ENCODE measurements at places on chromosomes 1 and 21. TPM values are rescaled to one million over a fixed set of nuclear protein-coding genes. Genes with fewer than 3 reads are reported as not detected.

Gene SLC35F3
- not detected for total RNA-seq

DNA sequence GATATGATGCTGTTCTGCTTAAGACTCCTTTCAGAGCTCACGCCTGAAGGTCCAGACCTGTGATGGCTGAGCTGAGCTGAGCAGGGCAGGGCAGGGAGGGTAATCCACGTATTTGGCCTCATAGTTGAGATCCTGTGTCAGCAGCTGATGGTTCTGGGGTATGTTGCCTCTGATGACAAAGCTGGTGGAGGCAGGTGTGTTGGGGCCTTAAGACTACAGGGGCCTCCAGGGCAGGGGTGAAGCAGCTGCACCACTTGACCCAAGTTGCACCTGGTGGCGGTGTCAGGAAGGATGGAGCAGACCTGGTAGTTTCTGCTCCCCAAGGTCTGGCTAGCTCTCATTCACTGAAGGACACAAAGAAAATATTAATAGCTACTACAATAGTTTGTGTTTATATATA, 57.0 kb downstream of the FCRL5 start:
- no peak for DNase-seq

DNA sequence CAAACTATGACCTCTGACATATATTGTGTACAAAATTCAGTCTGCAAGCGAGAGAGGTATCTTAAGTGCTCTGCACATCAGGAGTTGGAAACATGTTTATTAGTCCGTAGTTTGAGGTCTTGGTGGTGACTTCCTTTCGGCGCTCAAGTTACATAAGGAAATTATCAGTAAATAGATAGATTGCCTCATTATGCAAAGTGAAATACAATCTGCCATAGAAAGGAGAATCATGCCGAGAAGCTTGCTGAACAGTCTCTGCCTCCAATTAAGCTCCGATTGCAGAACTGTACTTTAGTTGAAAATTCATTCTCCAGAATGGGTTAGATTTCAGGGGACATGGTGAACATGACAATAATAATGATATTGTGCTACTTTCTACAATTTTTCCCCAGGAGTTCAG, 271.8 kb downstream of the BRINP2 start:
- DNase-seq: no peak

DNA sequence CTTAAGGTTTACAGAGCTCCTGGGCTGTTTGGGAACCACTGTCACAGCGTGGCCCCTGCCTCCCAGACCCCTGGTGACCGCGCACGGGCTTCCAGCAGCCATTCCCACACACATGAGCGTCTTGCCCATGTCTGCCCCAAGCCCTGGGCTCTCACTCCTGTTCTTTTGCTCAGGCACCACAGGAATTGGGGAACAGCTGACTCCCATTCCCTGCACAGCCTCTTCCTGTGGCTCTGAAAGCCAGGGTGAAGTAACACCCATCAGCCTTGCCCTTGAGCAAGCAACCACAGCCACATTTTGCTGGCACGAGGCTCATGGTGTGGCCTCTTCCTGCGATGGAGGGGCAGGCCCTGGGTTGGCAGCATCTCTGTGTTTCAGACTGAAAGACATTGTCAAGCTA, 14.3 kb upstream of the GPR157 start:
- DNase-seq: peak; percentile 50

DNA sequence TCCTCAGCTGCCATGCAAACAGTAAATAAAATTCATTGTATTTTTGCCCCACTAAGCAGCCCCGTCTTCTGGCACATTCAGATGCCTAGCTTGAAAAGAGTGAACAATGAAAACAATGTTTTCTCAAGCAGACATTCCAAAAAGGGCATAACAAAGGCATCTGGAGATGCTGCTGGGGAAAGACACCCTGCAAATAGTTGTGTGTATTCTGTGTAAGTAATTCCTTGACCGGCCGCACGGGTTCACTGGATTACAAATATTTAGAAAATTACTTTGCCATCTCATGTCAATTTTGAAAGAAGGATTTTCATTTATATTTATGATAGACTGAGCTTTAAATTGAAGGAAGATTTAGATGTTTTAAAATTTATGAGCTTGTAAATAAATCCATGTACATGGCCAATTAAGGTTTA, 142.2 kb downstream of the SLC45A1 start:
- no peak for DNase-seq

GRCh38 chr1:26234644-26235370, 807 bp downstream of the CEP85 start:
- DNase-seq: peak; percentile 16

Gene PPIE
- total RNA-seq: 23.5 TPM

DNA sequence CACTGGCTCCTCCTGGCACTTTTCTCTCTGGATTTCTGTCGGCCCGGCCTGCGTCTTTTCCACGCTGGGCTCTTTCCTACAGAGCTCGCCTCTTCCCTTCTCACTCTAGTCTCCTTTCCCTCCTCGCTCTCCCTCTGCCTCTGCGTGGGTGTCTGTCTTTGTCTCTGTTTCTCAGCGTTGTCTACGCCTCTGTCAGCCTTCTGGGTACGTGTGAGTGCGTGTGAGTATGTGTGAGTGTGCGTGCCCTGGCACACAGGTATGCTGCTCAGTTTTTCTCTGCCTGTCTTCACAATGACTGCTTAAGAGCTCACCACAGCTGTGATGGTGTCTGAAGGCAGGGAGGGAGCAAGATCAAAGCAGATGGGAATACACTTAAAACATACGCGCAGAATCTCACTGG, 77.7 kb downstream of the KIRREL1 start:
- no peak for DNase-seq

DNA sequence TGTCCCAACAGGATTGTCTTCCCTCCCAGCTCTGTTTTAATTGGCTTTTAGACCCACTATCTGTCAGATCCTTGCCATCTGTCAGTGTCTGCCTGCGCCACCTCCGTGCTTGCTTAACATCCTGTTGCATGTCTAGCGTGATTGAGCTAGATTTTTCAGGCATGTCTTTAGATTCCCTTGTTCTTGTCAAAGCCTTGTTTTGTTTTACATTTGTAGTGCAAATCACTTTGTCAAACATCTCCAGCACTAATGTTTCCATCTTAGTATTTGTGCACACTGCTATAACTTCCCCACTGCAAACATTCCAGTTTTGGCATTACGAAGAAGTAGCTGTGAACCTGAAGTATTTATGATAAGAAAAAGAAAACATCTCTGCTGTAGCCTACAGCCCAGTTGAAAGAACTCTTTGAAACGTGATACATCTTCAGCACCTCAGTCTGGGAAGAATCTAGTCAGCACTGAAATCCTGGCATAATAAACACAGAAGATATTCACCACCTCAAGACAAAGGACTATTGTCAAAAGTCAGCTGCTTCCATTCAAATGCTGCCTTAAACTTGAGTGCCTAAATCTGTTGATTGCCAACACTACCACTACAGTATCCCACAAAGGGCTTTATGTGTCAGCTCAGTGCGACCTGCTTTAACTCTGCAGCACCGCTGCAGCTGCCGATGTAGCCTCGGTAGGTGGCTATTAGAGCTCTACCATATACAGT, 105.0 kb downstream of the FNBP1L start:
- no peak for DNase-seq

Gene AXDND1
- not detected for total RNA-seq

DNA sequence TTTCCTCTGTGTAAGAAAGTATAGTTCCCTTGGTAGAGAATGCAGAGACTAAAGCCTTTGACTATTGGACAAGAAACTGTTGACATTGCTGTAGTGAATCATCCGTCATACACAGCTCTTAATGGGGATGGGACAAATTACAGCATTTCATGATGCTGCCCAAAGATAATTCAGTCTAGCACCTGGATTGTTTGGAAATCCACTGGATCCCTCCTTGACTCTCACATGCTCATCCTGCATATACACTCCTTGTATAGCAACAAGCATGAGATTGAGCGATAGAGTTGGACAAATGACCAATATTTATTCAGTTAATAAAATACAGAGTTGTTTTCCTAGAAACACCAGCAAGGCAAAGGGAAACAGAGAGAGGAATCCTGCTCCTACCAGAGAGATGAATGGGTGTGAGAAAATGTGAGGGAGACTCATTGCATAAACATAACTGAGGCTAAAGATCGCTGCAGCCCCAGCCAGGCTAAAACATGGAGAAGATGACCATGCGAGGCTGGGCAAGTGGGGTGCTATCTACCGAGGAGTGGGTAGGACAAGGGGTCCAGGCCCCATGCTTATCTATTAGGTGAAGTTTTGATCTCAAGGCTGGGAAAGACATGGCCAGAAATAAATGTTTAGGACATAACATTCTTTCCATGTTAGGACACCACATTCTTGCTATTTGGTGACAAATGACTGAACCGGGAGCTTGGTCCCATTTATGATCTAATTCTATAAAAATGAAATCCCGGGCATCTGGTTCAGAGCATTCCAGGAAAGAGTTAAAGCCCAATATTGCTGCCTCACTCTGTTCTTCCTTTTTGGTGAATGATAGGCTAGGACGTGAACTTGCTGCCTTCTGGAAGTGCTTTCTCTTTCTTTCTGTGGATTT, 153.2 kb downstream of the TGFB2 start:
- no peak for DNase-seq

DNA sequence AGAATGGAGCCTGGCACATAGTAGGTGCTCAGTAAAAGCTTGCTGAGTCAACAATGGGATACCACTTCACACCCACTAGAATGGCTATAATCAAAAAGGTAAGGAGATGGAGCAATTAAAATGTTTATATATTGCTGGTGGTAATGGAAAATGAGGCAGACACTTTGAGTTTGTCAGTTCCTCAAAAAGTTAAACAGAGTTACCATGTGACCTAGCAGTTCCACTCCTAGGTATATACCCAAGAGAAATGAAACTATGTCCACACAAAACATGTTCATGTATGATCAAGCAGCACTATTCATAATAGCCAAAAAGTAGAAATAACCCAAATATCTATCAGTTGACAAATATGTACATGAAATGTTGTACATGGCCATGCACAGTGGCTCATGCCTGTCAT, 74.8 kb upstream of the ECE1 start:
- no peak for DNase-seq

DNA sequence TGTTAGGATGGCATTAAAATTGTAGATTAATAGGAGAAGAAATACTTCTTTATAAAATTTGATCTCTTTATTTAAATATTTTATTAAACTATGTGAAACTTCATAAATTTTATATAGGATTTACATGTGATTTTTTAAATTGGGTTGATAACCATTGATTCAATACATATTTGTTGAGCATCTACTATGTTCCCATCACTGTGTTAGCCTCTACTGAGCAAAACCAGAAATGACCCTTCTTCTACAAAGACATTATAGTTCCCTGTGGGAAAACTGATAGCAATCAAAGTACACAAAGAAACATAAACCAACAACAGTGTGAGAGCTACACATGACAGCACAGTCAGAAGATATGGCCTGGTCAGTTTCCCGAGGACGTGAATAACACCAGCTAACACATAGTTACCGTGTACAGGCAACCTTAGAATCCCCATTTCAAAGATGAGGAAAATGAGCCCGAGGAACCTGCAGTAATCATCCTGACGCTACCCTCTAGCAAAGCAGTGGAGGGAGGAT, 12.2 kb downstream of the TTC13 start:
- no peak for DNase-seq

Gene NUP210L
- 3.0 TPM for total RNA-seq

DNA sequence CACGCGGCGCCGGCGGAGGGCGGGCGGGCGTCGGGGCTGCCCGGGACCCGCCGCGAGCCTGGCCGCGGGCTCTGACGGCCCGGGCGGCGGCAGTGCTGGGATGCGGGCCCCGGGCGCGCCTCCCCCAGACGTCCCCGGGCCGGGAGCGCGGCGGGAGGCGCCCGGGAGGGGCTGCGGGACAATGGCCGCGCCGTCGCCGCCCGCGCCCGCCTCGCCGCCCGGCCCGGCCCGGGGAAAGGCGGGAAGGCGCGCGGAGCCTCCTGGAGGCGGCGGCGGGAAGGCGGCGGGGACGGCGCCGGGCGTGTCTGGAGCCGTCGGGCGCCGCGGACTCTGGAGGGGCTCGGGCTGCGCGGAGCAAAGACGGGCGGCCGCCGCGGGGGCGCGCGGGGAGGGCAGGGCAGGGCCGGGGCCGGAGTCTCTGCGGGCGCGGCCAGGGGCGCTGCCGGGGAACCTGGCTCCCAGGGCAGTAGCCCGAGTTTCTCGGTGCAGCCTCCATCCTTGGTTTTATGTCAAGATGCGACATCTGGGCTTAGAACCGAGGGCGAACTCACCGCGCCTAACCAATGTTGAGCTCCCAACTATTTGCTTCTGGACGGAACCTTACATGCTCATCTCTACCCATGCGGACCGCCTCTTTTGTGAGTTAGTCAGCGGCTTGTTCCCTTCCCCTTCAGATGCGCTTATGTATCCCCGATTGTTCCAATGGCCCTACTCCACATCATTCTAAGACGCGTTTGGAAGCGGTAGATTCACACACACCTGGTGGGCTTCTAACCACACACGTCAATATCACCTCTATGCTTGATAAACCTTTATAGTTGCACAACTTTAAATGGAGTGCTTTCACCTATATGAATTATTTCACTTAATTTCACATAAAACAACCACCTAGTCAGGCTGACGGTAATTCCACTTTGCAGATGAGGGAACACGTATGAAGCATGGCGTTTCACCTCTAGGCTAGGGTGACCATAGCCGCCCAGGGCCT, 651 bp downstream of the ZBTB8A start:
- peak; percentile 29 for DNase-seq

Gene GRHL3
- not detected for total RNA-seq

DNA sequence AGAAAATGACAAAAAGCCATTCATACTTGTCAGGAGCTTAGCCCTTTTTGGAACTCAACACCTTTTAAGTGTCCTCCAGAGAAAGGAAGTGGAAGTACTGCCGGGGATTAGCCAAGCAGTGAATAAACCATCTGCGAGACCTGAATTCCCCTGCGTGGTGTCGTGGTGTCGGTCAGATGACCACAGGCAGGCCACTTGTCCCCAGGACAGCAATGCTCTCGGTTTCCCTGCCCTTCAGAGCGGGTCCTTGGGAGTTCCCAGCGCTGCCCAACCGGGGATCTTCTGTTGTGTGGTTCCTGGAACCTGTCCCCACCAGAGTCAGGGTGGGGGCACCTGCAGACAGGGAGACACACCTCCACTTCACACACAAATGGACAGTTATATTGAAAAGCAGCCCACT, 9.2 kb downstream of the GPR157 start:
- no peak for DNase-seq

- no peak for DNase-seq
These were observed 7.8 kb downstream of the KCNJ10 start for GRCh38 chr1:160062230-160062532.

Gene SELL
- 3.1 TPM for total RNA-seq

- no peak for DNase-seq
These were observed 1.5 kb downstream of the HCN3 start for GRCh38 chr1:155278689-155279160.

GRCh38 chr21:21295303-21295702, 297.1 kb downstream of the NCAM2 start:
- no peak for DNase-seq

Gene CNIH3
- total RNA-seq: 1.4 TPM

Gene HSD11B1
- 3.0 TPM for total RNA-seq

All from psoas muscle (tissue), 8 donors.